ENCODE measurements at places on chromosomes 6 and 20.
A peak's percentile ranks its signal among the peaks of the same experiment; 100 is the strongest.

DNA sequence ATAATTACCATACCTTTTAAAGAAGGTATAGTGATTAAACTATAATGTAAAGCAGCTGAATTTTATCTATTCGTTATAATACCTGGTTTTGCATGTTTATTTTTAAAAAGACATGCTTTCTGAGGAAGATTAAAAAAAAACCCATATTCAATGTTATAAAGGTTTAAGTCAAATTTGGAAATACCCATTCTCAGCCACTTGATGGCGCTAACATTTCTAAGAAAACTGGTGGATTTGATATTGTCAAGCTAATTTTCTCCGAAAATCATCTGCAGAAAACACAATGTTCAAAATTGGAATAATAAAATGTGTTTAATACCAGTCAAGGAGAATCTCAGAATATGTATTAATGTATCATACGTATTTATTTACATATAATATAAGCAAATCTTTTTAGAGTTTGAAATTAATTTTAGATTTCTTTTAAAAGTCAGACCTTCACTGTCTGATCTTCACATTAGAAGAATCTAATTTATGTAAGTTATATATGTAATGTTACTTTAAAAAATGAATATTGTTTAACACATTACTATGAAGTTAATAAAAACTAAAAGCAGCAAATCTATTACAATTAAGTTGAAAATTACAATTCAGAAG, 35.0 kb downstream of the SHPRH start:
- DNase-seq, result peak; percentile 62

GRCh38 chr6:1123386-1124375, 188.2 kb upstream of the FOXQ1 start:
- DNase-seq, result no peak

- DNase-seq, result no peak
These were observed 25.1 kb upstream of the RPP40 start for GRCh38 chr6:5028921-5029320.

DNA sequence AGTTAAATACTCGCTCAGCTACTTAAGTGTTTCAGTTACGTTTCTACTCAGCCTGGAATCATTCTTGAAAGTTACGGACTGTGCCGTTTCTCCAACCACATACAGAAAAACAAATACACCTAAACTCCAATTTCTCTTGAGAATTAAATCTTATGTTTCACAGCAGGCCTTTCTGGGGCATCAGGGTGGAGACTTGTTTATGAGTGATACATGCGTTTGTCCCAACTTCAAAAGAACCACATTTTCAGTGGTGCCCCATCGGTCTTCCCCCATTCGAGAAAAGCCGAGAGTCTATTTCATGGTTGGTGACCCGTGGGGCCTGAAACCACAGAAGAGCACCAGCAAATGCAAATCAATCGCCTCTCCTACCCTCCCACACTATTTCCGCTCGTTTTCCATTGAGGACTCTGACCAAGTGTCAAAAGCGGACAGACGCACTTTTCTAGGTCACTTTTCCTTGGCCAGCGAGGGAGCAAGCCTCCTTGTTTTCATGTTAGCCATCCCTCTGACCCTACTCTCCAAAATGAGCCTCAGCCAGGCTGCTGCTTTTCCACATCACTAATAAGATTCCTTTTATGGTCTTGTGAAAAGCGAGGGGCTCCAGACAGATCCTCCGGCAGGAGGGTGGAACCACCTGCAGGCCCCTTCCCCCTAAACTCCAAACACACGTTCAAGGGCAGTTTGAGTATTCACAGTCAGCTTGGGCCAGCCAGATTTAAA, 3.1 kb downstream of the JAG1 start:
- no peak for DNase-seq

- no peak for DNase-seq
These were observed 261.5 kb downstream of the C6orf118 start for GRCh38 chr6:165047952-165048351.

DNA sequence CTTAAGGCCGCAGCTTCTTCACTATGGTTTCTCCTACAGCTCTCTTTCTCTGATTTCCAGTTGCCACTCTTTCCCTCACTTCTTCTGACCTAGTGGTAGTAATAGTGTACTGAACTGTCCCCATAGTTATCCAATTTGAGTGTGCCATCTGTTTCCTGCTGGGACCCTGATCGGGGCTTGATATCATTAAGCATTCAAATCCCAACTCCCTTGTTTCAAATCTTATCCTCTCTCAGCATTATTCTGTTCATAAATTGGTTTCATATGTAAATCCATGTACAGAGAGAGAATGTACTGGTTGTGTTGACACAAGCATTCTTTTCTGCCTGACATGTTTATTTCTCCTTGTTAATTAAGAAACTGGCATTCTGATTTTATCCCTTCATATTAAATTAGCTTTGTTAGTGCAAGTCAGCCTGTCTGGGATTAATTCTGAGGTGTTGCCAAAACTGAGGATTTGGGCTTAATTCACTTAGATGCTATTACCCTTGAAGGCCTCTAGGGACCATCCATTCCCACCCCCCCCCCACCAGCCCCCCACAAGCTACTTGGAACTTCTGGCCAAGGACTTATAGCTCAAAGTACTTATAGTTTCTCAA, 84.6 kb upstream of the PROKR2 start:
- DNase-seq, result no peak

DNA sequence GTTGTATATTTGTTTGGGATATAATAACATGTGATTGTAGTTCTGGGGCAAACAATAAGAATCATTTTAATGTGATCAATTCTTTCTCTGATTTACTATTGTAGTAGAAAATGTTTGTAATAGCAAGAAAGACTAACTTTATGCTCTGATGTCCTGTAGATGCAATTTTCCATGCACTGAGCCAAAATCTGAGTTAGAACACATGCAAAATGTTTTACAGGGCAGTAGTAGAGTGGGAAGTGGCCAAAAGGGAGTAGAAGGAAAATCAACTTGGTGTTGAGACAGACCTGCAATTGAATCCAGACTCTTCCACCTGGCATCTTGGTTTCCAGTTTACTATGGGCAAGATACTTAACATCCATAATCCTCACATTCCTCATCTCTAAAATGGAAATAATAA, 93.5 kb upstream of the BMP5 start:
- DNase-seq, result no peak

GRCh38 chr6:43572015-43572414, 3.8 kb downstream of the XPO5 start:
- no peak for DNase-seq

DNA sequence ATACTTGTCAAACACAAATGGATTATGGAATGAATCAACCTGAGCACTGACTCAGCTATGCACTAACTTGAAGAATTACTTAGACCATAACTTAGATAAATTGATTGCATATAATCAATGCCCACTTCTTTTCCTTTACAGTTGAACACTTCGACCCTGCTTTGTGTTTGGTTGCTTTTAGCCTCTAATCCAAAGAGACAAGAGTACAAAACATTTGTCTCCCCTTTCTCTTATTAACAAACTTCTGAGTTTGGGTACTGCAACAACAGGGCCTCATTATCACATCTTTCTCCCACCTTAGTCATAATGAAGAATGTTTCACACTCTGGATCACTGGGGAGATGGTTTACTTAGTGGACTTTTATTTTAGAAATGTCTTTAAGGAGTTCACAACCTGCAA, 2.6 kb upstream of the TAAR6 start:
- no peak for DNase-seq

GRCh38 chr6:124438546-124439065, 523.6 kb upstream of the RNF217 start:
- no peak for DNase-seq

GRCh38 chr6:151294561-151295101, 54.9 kb downstream of the AKAP12 start:
- no peak for DNase-seq

- no peak for DNase-seq
These were observed 22.4 kb downstream of the SLC9A8 start for GRCh38 chr20:49835031-49835430.

DNA sequence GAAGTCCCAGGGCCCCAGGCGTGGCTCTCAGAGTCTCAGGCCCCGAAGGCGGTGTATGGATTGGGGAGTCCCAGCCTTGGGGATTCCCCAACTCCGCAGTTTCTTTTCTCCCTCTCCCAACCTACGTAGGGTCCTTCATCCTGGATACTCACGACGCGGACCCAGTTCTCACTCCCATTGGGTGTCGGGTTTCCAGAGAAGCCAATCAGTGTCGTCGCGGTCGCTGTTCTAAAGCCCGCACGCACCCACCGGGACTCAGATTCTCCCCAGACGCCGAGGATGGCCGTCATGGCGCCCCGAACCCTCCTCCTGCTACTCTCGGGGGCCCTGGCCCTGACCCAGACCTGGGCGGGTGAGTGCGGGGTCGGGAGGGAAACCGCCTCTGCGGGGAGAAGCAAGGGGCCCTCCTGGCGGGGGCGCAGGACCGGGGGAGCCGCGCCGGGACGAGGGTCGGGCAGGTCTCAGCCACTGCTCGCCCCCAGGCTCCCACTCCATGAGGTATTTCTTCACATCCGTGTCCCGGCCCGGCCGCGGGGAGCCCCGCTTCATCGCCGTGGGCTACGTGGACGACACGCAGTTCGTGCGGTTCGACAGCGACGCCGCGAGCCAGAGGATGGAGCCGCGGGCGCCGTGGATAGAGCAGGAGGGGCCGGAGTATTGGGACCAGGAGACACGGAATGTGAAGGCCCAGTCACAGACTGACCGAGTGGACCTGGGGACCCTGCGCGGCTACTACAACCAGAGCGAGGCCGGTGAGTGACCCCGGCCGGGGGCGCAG, at the start of gene HLA-A:
TSS of gene HLA-A (plus strand) at position 258 of the 778 bp plus-strand sequence. CDS start at position 280, 22 bp downstream.
- peak; percentile 93 for DNase-seq

GRCh38 chr20:2066461-2067122, 35.0 kb upstream of the STK35 start:
- DNase-seq, result no peak

- DNase-seq, result peak; percentile 86
These were observed 73.6 kb downstream of the TBC1D32 start for GRCh38 chr6:121260651-121261102.

- peak; percentile 75 for DNase-seq
These were observed 304.3 kb upstream of the SUPT3H start for GRCh38 chr6:45681860-45682511.

DNA sequence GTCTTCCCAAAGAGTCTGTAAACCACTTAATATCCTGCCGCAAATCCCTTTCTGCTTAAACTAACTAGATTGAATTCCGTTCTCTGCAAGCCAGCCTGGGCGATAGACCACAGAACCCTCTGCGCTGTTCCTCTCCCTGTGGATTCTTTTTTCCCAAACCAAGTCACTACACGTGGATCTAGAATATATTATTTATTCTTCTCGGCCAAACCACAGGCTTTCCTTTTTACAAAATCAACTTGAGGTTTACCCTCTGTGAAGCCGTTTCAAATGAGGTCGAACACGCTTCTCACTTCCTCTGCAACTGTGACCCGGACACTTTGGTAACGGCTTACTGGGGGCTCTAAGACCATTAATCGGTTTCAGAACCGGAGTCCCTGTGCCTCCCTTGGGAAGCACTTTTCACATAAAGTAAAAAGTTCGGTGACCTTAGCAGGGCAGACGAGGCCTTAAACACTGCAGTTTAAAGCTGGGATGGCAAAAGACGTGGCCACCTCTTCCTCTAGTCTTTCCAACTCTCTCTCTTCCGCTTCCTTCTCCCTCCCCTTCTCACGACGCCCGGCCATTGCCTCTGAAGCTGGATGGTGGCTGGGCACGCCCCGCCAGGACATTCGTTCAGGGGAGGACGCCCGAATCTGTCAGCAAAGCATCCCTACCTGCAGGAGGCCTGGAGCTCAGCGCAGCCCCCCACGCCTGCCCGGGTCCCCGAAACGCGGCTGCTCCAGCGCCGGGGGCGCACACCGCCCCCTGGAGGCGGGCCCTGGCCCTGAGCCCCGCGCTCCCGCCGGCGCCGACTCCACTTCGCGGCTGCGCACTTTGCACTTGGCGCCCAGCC, 55.0 kb upstream of the FOXC1 start:
- DNase-seq, result peak; percentile 62

GRCh38 chr6:89356642-89357170, 4.2 kb upstream of the UBE2J1 start:
- no peak for DNase-seq

- DNase-seq, result no peak
These were observed 107.7 kb downstream of the TRDN start for GRCh38 chr6:123529058-123529457.

DNA sequence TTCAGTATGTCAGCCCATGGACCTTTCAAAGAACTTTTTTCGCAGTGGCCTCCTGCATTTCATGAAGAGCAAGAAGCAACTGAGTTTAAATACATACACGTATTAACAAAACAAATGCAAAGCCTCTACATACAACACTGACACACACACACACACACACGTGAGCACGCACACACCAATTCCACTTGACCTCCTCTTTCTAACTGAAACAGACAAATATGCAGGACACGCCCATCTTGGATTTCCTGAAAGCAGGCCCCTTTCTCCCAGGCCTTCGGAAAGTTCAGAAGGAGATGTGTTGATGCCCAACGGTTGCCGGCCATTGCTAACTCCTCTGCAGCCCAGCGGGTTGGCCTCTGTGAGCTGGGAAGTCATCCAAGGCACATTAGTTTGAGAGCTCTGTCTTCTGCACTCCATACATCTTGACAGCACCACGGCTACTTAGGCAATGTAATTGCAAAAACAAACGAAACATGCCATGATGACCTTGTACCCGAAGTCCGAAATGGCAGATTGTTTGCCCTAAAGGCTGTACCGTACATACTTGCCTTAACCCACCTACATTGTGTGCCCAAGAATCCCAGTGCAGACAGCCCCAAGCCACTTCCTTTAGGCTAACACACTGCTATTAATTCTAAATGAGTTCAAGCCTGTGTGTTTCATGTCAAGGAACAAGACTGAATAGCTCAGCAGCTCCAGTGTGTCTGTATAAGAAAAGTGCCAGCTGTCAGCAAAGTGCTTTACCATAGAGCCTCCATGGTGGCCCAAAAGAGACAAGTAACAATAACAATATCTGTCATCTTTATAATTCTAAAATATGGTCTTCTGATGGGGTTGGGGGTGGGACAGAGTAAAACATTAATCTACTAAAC, 138.8 kb upstream of the RNF217 start:
- DNase-seq, result no peak

- peak; percentile 58 for DNase-seq
These were observed 40.4 kb upstream of the TINAG start for GRCh38 chr6:54267798-54268197.

- DNase-seq, result no peak
These were observed 17.3 kb upstream of the BHLHE23 start for GRCh38 chr20:63023936-63024571.

DNA sequence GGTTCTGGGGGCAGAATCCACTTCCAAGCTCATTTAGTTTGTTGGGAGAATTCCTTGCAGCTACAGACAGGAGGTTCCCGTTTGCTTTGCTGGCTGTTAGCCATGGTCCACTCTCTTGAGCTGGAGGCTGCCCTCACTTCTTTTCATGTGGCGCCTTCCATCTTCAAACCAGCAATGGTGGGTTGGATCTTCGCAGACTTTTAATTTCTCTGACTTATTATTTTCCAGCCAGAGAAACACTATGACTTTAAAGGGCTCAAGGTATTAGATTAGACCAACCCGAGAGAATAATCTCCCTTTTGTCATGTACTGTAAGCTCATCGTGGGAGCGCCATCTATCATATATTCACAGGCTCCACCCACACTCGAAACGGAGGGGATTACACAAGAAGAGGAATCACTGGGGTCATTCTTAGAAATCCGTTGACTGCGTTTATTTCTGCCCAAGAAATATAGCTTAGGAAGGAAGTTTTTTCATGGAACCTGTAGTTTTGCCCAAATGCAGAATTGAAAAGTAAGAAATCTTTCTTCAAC, 38.9 kb downstream of the SAMD5 start:
- DNase-seq, result no peak
